ENCODE measurements at places on chromosomes 5 and 9. TPM values are rescaled to one million over a fixed set of nuclear protein-coding genes. Genes with fewer than 3 reads are reported as not detected.

The MVB12B gene
- total RNA-seq: 65.7 TPM

The EQTN gene
- 0.49 TPM for total RNA-seq

The ENHO gene
- total RNA-seq: 23.5 TPM

The SMIM33 gene
- total RNA-seq: not detected

The PCA3 gene
- total RNA-seq: 0.18 TPM

The TTC16 gene
- 0.13 TPM for total RNA-seq

The ITGA2 gene
- 11.0 TPM for total RNA-seq

The ZFP2 gene
- 4.8 TPM for total RNA-seq

The SNX24 gene
- 38.2 TPM for total RNA-seq

Data from sciatic nerve (tissue), 2 donors.